ENCODE measurements at places on chromosomes 11 and 22.

DNA sequence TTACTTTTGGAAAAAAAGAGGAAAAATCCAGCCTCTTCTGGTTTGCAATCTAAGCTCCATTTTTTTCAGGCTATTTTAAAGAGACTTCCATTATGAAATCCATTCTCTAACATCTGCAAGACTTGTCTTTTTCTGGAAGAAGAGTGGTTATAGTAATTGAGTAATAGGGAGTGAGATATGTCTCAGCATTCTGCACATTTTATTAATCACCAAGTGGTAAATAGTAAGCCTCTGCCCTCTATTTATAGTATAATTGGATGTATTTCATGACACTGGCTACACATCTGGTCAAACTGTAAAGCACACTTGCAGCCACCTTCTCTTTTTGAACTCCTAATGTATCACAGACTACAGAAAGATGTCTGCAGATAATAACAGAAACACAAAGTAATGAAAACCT is 391.1 kb downstream of the ETS1 start:
- DNase-seq: no peak

- DNase-seq: peak; percentile 97
Observed at GRCh38 chr11:68659158-68659921, 25.0 kb upstream of the GAL start.

- DNase-seq: no peak
Observed at GRCh38 chr11:26783997-26784396, 62.1 kb upstream of the SLC5A12 start.

- DNase-seq: no peak
Observed at GRCh38 chr22:22702237-22703202, 58.1 kb downstream of the GGTLC2 start.

DNA sequence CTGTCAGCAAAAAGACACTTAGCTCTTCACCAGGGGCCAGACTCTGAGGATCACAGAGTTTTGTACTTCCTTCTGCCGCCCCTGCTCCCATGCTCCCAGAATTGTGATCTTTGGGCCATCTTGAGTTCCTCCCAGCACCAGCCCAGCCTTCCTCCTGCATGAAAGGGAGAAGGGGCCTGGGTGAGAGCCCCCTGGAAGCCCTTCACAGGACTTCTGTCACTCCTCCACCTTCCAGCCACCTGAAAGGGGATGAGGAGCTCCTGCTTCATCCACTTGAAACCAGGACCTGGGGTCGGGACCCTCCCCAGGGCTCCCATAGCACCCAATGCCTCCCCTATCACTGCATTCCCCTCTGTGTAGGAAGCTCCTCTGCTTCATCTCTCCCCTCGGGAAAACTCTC is 174.2 kb downstream of the BUD13 start:
- DNase-seq: no peak

DNA sequence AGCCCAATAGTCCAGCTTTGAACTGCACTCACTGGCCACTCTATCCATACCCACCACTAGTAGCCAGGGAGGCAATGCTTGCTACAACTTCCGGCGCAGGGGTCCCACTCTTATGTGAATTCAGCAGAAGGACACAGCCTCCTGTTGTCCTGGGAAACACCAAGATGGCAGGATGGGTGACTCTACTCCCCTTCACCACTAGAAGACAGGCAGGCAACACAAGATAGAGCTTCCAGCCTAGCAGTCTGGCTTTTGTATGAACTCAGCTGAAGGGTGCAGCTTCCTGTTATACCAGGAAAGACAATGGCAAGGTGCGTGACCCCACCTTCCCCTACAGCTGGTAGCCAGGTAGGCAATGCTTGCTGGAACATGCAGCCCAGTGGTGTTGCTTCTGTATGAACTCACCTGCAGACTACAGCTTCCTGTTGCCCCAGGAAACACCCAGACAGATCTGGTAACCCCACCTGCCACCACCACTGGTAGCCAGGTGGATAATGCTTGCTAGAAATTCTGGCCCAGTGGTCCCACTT is 205.2 kb upstream of the KIRREL3 start:
- no peak for DNase-seq

DNA sequence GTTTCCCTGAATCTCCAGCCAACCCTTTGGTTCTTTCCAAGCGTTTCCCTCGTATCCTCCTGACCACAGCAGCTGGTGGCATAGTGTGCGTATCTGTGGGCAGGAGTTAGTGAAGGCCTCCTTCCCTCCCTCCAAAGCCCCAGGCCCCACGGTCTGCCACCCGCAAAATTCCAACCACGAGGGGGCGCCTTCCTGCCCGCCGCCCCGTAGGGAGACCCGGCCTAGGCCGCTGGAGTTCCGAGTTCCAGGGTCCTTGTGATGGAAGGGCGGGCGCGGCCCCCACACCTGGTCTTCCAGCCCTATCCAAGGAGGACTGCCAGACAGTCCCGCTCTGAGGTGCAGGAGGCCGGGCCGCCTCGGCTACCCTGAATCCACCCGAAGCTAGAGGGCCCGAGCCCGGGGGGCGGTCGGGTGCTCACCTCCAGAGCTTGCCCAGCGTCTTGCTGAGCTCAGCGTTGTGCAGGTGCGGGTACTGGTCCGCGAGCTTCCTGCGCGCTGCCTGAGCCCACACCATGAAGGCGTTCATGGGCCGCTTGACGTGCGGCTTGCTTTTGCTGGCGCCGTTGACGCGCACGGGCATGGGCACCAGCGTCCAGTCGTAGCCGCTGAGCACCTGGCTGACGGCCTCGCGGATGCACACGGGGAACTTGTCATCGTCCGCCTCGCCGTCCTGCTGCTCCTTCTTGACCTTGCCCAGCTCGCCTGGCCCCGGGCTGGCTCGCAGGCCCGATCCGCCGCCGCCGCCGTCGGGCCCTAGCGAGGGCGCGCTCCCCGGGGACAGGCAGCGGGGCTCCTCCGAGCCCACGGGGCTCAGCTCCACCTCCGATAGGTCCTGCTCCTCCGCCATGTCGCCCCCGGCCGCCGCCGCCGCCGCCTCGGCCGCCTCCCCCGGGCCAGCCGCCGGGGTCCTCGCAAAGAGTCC is 1.2 kb downstream of the SOX10 start:
- DNase-seq: no peak

GRCh38 chr22:42425337-42425988 is 6.7 kb downstream of the NFAM1 start:
- DNase-seq: no peak

Measured in LHCN-M2 (cell line).